ENCODE measurements at places on chromosomes 4 and X.

GRCh38 chr4:153205757-153206156 lies 1.5 kb downstream of the TRIM2 start:
- no peak for DNase-seq

- DNase-seq, result no peak
These were observed 98.9 kb upstream of the PDLIM3 start for GRCh38 chr4:185634066-185634652.

- DNase-seq, result no peak
These were observed 106.5 kb downstream of the ATP11C start for GRCh38 chrX:139826065-139827044.

GRCh38 chr4:57689693-57690205 lies 579.6 kb upstream of the IGFBP7 start:
- DNase-seq, result no peak

DNA sequence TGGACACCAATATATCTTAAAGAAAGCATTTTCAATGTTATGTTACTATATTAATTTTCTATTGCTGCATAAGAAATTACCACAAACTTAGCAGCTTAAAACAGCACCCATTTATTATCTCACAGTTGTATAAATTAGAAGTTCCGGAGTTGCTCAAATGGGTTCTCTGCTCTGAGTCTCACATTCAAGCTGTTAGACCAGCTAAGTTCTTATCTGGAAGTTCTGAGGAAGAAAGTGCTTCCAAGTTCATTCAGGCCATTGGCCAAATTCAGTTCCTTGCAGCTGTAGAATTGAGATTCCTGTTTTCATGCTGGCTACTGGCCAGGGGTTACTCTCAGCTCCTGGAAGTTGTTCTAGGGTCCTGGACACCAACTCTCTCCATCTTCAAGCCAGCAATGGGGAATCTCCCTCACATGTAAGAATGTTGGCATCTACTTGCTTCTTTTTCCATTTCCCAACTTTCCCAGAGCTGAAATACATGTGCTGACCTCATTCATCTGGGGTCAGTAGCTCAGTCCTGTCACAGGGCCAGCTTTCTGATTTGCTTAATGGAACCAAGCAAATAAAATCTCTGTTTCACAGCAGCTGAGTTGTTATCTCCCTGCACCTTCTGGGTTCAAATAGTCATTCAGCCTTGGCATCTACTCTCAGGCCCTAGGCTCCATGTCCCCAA lies 99.6 kb upstream of the INTU start:
- no peak for DNase-seq

- no peak for DNase-seq
These were observed 100.0 kb upstream of the DIPK2B start for GRCh38 chrX:45300638-45301037.

GRCh38 chrX:22699581-22700091 lies 300.1 kb upstream of the DDX53 start:
- no peak for DNase-seq

GRCh38 chr4:153181293-153181692 lies 22.9 kb upstream of the TRIM2 start:
- DNase-seq, result no peak

GRCh38 chr4:12421364-12421763 lies 992.7 kb upstream of the HS3ST1 start:
- no peak for DNase-seq

GRCh38 chrX:13502590-13502989 lies 66.8 kb upstream of the EGFL6 start:
- DNase-seq, result no peak

DNA sequence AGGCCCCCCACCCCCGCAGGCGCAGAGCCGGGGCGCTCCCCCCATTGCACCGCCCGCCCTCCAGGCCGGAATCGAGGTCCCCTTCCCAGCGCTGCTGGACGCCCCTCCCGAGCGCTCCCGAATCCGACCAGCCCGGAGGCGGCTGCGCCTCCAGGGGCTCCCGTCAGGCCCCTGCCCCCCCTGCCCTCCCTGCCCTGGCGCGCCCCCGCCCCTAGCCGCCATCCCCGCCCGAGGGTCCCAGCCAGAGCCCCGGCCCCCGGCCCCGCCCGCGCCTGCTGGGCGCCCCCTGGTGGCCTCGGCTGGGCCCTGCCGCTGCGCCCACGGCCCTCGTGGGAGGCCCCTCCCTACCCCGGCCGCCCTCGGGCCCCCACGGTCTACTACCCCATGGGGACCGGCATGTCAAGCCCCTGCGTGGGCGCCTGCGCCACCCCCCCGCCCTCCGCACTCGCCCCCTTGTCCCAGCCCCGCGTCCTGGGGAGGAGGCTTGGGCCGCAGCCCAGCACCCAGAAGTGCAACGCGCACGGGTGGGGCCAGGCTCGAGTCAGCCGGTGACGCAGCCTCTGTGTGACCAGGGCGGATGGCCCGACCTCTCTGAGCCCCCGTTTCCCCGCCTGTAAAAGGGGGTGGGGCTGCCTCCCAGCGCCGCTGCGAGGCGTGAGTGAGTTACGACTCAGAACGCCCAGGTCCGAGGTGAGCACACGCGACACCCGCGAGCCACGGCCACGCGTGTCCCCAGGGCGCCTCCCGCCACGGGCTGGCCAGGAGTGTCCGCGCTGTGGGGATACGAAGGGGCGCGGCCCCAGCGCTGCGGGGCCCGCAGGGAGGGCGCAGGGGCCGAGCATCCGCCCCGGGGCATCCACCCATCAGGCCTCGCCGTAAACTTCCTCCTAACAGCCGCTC lies 104.9 kb downstream of the FAM53A start:
- peak; percentile 31 for DNase-seq

- no peak for DNase-seq
These were observed 298.8 kb downstream of the GBA3 start for GRCh38 chr4:22991576-22991975.

- no peak for DNase-seq
These were observed 991.4 kb upstream of the SLIT2 start for GRCh38 chr4:19260346-19260745.

GRCh38 chr4:107034091-107034995 lies 1.8 kb downstream of the DKK2 start:
- no peak for DNase-seq

GRCh38 chr4:139710073-139710472 lies 44.5 kb downstream of the MGST2 start:
- no peak for DNase-seq

- no peak for DNase-seq
These were observed 14.7 kb upstream of the PITX2 start for GRCh38 chr4:110637408-110638088.
